Pancreas (tissue), 10 donors: ENCODE measurements at places on chromosomes 4 and X.
A peak's percentile ranks its signal among the peaks of the same experiment; 100 is the strongest.

DNA sequence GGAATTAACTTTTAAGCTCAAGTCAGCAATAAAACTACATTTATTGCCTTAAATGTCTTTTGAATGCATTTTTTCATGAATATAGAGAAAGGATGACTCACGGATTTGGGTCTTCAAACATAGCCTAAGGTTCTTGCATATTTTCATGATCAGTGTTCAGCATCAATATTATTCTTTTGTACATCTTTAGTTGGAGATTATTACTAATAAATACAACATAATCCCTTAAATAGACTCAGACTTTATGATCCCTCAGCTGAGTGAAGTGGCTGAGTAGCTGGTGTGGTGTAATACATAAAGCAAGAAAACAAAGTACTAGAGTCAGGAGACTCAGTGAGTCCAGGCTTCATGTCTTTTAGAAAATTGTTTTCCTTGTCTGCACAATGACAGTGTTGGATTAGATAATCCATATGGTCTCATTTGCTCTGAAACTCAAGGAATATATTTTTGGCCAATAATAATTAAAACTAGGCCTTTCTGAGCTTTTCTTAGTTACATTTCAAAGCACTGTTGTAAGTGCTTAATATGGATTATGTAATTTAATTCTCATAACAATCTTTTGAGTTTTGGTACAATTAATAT is 78.3 kb upstream of the UNC5C start:
- no peak for DNase-seq
- no peaks in the 10 kb centered on the region for H3K27me3 ChIP-seq
- no peak overlapping the region for H3K27ac ChIP-seq

DNA sequence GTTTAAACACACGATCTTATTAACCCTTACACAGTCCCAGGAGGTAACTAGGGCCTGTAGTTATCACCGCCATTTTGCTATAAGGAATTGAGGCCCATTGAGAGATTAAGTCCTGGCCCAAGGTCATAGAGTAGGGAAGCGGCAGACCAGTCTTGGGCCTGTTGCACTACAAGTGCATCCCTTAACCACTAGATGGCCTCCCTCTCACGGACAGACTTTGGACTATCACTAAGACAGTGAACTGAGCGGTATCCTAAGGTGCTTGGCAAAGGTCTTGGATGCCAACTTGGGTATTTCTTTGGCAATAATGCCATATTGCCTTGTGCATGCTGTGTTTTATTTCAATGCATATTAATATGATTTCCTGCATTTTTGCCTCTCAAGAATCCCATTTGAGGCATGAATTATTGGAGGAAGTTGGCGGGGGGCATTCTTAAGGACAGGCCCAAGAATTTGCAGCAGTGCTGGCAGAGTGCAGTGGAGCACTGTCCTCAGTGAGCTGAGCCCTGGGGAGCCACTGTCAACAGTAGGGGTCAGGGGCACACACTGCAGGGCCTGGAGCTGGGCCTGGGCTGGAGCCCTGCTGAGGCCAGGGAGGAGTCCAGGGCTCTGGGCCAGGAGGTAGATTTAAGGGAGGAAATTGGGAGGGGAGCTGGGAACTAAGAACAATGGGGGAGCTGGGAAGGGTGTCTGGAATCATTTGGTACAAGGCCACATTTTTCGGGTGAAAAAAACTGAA is 147.4 kb downstream of the SMIM20 start:
- H3K36me3 ChIP-seq: no peaks in the 10 kb centered on the region
- DNase-seq: no peak
- no peaks in the 10 kb centered on the region for H3K4me1 ChIP-seq
- no peaks in the 10 kb centered on the region for H3K27me3 ChIP-seq

DNA sequence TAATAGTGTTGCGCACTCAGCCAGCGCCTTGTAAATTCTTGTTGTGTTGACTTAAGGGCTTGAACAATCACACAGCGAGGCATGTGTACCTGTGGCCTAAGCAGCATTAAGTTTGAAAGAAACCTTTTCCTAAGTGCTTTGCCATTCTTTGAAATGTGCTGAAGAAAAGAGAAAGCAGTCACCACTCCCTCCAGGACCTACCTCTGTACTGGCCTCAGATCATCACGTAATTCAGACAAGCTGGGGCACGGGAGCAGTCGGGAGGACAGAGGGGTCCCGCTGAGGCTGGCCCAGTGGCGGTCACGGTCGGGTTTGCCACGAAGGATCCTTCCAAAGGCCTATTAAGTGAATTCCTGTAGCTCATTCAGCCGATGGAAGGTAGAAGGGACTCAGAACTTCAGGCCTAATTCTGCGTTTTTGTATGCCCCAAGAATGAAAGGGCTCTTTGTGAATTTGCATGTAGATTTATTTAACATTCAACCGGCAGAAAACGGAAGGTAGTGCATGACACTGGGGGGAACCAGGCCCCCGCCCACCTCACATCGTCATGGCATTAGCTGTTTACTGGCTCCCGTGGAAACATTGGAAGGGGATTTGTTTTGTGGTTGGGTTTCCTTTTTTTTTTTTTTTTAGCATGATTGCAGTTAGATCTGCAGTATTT is 106.3 kb downstream of the TRAPPC11 start:
- H3K27ac ChIP-seq: no peak overlapping the region
- no peaks in the 10 kb centered on the region for H3K36me3 ChIP-seq
- no peaks in the 10 kb centered on the region for H3K27me3 ChIP-seq
- no peak for DNase-seq
- H3K4me1 ChIP-seq: no peaks in the 10 kb centered on the region

- no peaks in the 10 kb centered on the region for H3K36me3 ChIP-seq
- no peak overlapping the region for H3K4me3 ChIP-seq
- H3K27ac ChIP-seq: no peak overlapping the region
- H3K4me1 ChIP-seq: no peaks in the 10 kb centered on the region
- DNase-seq: no peak
Measured at GRCh38 chrX:46737462-46737861, 21.5 kb downstream of the SLC9A7 start.

DNA sequence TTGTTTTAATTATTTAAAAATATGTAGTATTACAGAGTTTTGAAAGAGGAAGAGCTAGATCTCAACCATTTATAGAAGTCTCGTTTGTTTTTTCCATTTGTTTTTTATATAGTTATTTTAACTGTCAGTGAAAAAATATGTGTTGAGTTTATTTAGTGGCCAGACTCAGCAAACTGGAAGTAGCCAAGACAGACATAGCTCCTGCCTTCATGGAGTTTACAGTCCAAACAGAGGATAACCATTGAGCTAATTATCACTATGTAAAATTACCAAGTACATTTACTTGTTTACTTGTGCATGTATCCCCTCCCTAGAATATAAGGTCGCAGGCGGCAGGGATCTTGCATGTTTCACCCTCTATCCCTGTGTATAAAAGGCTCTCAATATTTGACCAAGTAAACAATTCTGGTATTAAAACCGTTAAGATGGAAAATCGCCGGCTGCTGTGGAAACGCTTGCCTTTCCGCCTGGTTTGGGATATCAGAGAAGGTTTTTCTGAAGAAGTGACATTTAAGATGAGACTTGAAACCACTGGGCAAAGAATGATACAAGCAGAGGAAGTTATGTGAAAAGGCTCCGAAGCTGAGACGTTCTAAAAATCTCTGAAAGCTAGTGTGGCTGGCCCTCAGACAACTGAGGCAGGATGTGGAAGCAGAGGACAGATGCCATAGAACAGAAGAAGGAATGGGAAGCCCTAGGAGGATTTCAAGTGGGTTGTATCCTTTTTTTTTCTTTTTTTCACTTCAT is 1.3 kb upstream of the CCNI start:
- peak overlapping the region; percentile 98 for H3K27ac ChIP-seq
- no peaks in the 10 kb centered on the region for H3K27me3 ChIP-seq
- no peaks in the 10 kb centered on the region for H3K36me3 ChIP-seq
- peak overlapping the region; percentile 71 for H3K4me3 ChIP-seq

GRCh38 chr4:168248176-168248710 is 70.3 kb downstream of the DDX60 start:
- H3K36me3 ChIP-seq: no peaks in the 10 kb centered on the region
- no peak overlapping the region for H3K4me3 ChIP-seq
- no peak overlapping the region for H3K27ac ChIP-seq
- no peak for DNase-seq

DNA sequence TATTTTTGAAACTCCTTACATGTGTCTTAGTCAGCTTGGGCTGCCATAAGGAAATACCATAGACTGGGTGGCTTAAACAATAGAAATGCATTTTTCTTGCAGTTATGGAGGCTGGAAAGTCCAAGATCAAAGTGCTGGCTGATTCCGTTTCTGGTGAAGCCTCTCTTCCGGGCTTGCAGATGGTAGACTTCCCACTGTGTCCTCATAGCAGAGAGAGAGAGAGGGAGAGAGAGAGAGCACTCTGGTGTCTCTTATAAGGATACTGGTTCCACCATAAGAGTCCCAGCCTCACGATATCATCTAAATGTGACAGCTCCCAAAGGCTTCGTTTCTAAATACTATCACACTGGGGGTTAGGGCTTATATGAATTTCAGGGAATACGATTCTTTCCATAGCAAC is 39.7 kb downstream of the ENPEP start:
- peak; percentile 22 for DNase-seq
- no peaks in the 10 kb centered on the region for H3K36me3 ChIP-seq
- no peaks in the 10 kb centered on the region for H3K4me1 ChIP-seq
- H3K4me3 ChIP-seq: peak overlapping the region; percentile 42
- no peak overlapping the region for H3K27ac ChIP-seq

DNA sequence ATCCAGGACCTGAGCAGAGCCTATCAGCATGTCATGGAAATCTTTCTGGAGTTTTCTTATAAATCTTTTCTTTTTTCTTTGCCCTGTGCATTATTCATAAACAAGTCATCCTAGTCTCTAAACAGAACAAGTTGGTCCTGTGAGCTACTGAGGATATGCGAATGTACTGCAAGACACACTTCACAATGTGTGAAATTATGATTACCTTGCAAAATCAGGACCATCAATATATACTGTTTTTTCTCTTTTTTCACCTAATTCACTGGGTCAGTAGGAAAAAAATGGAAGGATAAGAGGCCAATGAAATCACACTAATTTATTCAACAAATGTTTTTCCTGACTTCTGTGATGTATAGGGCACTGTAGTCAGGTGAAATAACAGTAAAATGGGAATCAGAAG is 14.4 kb upstream of the SORBS2 start:
- H3K4me3 ChIP-seq: no peak overlapping the region
- H3K27me3 ChIP-seq: no peaks in the 10 kb centered on the region
- peaks cover 35% of the 10 kb centered on the region for H3K4me1 ChIP-seq
- H3K27ac ChIP-seq: no peak overlapping the region

- no peak overlapping the region for H3K4me3 ChIP-seq
- H3K27me3 ChIP-seq: no peaks in the 10 kb centered on the region
- H3K4me1 ChIP-seq: no peaks in the 10 kb centered on the region
Measured at GRCh38 chrX:134537179-134537955, 77.4 kb downstream of the HPRT1 start.

- H3K36me3 ChIP-seq: no peaks in the 10 kb centered on the region
- H3K27ac ChIP-seq: no peak overlapping the region
- DNase-seq: no peak
- H3K4me3 ChIP-seq: no peak overlapping the region
- H3K27me3 ChIP-seq: no peaks in the 10 kb centered on the region
Measured at GRCh38 chr4:121648516-121648915, 48.3 kb downstream of the ANXA5 start.

GRCh38 chr4:123593655-123594054 is 197.1 kb downstream of the SPRY1 start:
- no peaks in the 10 kb centered on the region for H3K36me3 ChIP-seq
- H3K4me1 ChIP-seq: no peaks in the 10 kb centered on the region
- no peak overlapping the region for H3K27ac ChIP-seq
- H3K27me3 ChIP-seq: no peaks in the 10 kb centered on the region
- no peak overlapping the region for H3K4me3 ChIP-seq
- DNase-seq: no peak

- no peaks in the 10 kb centered on the region for H3K36me3 ChIP-seq
- DNase-seq: no peak
- H3K27me3 ChIP-seq: no peaks in the 10 kb centered on the region
- no peak overlapping the region for H3K4me3 ChIP-seq
- H3K4me1 ChIP-seq: no peaks in the 10 kb centered on the region
- H3K27ac ChIP-seq: no peak overlapping the region
Measured at GRCh38 chr4:34850968-34851367, 1393.3 kb downstream of the ARAP2 start.

DNA sequence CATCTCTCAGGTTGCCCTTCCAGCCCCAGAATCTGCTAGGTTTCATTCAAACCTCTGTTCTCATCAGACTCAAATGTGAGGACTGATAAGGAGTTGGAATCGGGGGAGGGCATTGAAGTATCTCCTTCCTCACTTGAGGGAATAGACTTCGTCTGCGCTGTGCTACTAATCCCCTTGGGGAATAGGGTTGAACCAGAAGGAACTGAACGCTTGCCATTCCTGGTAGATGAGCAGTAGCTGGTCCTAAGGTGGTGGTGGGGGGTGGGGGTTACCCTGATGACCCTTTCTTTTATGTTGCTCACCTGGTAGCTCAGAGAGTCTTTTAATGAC is 692 bp upstream of the SLC9A7 start:
- H3K4me3 ChIP-seq: peak overlapping the region; percentile 43
- no peak for DNase-seq
- no peaks in the 10 kb centered on the region for H3K4me1 ChIP-seq
- no peaks in the 10 kb centered on the region for H3K36me3 ChIP-seq
- peak overlapping the region; percentile 71 for H3K27ac ChIP-seq

DNA sequence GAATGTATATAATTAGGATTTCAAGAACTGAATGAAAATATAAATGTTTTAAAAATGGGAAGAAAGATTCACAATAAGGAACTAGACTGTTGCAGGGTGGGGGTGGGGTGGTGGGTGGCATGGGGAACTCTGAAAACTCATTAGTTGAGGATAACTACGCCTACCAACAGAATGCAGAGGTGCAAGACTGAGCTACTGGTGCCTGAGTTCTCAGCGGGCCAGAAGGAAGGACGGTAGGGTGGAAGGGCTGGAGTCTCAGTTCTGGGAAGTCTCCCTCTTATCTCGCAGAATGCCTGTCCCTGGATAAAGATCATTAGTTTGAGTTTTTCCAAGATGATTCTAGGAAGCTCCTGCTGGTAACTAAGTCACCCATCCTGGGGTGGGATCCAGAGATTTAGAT is 1.3 kb upstream of the SOD3 start:
- no peaks in the 10 kb centered on the region for H3K4me1 ChIP-seq
- no peaks in the 10 kb centered on the region for H3K27me3 ChIP-seq
- H3K36me3 ChIP-seq: no peaks in the 10 kb centered on the region
- no peak overlapping the region for H3K4me3 ChIP-seq
- H3K27ac ChIP-seq: peak overlapping the region; percentile 58

GRCh38 chr4:159639671-159640323 is 536.9 kb downstream of the RAPGEF2 start:
- no peaks in the 10 kb centered on the region for H3K36me3 ChIP-seq
- DNase-seq: no peak
- no peak overlapping the region for H3K27ac ChIP-seq
- H3K4me3 ChIP-seq: no peak overlapping the region

GRCh38 chrX:115940348-115940747 is 230.2 kb upstream of the AGTR2 start:
- DNase-seq: no peak
- H3K27me3 ChIP-seq: no peaks in the 10 kb centered on the region
- H3K4me3 ChIP-seq: no peak overlapping the region
- H3K4me1 ChIP-seq: no peaks in the 10 kb centered on the region
- no peaks in the 10 kb centered on the region for H3K36me3 ChIP-seq

GRCh38 chrX:31061091-31061490 is 10.8 kb downstream of the FTHL17 start:
- no peaks in the 10 kb centered on the region for H3K4me1 ChIP-seq
- no peaks in the 10 kb centered on the region for H3K27me3 ChIP-seq
- H3K27ac ChIP-seq: no peak overlapping the region
- H3K4me3 ChIP-seq: no peak overlapping the region
- DNase-seq: no peak
- H3K36me3 ChIP-seq: no peaks in the 10 kb centered on the region

GRCh38 chr4:152943672-152944071 is 7.5 kb downstream of the FHDC1 start:
- H3K36me3 ChIP-seq: no peaks in the 10 kb centered on the region
- no peak overlapping the region for H3K27ac ChIP-seq
- no peak for DNase-seq
- no peaks in the 10 kb centered on the region for H3K27me3 ChIP-seq
- H3K4me3 ChIP-seq: no peak overlapping the region
